ENCODE measurements at places on chromosomes 7 and 10. TPM values are rescaled to one million over a fixed set of nuclear protein-coding genes. Genes with fewer than 3 reads are reported as not detected.

Gene NKX2-3
- 0.15 TPM for total RNA-seq

Gene CTTNBP2
- 1.0 TPM for total RNA-seq

Gene IL6
- not detected for total RNA-seq

DNA sequence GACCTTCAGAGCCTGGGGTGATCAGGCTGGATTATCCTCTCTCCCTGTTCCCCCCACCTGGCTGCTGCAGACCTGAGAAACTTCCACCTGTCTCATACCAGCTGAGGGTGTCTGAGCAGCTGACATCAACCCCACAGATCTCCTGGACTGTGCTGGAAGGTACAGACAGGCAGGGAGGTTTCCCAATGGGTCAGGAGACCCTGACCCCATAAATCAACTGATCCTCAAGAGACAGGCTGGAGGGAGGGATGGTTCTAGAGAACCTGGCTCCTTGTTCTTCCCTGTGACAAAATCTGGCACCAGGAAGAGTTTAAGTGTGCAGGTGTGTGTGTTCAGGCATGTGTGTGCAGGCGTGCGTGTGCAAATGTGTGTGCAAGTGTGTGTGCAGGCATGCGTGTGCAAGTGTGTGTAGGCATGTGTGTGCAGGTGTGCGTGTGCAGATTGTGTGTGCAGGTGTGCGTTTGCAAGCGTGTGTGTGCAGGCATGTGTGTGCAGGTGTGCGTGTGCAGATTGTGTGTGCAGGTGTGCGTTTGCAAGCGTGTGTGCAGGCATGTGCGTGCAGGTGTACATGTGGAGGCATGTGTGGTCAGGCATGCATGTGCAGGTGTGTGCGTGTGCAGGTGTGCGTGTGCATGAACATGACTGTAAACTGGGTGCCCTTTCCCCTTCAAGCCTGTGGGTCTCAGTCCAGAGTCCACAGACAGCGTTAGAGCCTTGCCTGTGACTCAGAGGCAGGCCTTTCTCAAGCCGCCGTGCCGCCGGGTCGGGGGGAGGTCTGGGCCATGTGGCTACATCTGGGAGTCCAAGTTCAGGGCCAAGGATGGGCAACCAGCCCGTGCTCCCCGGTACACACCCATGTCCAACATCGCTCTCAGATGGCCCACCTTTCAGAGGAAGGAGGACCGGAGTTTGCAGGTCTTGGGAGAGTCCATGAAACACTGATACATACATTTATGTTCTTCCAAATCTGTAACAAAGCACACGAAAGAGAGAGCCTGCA is 50.1 kb upstream of the ELN start:
- DNase-seq, result no peak
- peaks cover 8% of the 10 kb centered on the region for H3K4me1 ChIP-seq
- no peak overlapping the region for H3K27ac ChIP-seq
- no peaks in the 10 kb centered on the region for H3K27me3 ChIP-seq

- no peak for DNase-seq
- peak overlapping the region; percentile 37 for H3K27ac ChIP-seq
- peaks cover 8% of the 10 kb centered on the region for H3K36me3 ChIP-seq
- H3K4me3 ChIP-seq, result no peak overlapping the region
- peaks cover 48% of the 10 kb centered on the region for H3K4me1 ChIP-seq
Measured at GRCh38 chr10:102650655-102651454, 6.6 kb downstream of the TRIM8 start.

- H3K27me3 ChIP-seq, result peaks cover 7% of the 10 kb centered on the region
- H3K4me3 ChIP-seq, result no peak within 1 kb of the TSS
- no peak within 1 kb of the TSS for H3K27ac ChIP-seq
- H3K36me3 ChIP-seq, result no peaks in the 10 kb centered on the region
- no peak for DNase-seq
- no peaks in the 10 kb centered on the region for H3K4me1 ChIP-seq
Measured at GRCh38 chr10:79610601-79611191, at the start of gene SFTPA1. SFTPA1 (plus strand) TSS chr10:79610939; CDS start chr10:79611826, 887 bp downstream.

DNA sequence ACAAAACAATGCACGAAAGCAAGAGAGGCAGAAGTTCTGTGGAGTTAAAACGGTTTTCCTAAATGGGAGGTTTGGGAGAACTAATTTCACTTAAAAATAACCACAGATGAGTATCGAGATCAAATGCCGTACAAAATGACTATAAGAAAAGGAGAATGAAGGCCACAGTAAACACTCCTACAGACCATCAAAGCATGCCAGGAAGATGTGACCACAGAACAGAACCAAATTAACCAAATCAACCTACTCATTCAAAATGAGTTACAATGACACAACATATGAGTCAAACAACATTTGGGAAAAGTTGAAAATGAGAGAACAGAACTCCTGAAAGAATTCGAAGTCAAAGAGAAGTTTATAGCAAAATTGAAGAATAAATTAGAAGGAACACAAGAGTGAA is 24.3 kb upstream of the DOCK1 start:
- peaks cover 13% of the 10 kb centered on the region for H3K27me3 ChIP-seq
- DNase-seq, result no peak
- H3K36me3 ChIP-seq, result no peaks in the 10 kb centered on the region
- no peaks in the 10 kb centered on the region for H3K4me1 ChIP-seq

GRCh38 chr7:22013711-22014110 is 68.0 kb upstream of the CDCA7L start:
- H3K27me3 ChIP-seq, result peaks cover 4% of the 10 kb centered on the region
- no peak overlapping the region for H3K27ac ChIP-seq
- H3K4me3 ChIP-seq, result no peak overlapping the region
- no peaks in the 10 kb centered on the region for H3K36me3 ChIP-seq
- H3K4me1 ChIP-seq, result no peaks in the 10 kb centered on the region

DNA sequence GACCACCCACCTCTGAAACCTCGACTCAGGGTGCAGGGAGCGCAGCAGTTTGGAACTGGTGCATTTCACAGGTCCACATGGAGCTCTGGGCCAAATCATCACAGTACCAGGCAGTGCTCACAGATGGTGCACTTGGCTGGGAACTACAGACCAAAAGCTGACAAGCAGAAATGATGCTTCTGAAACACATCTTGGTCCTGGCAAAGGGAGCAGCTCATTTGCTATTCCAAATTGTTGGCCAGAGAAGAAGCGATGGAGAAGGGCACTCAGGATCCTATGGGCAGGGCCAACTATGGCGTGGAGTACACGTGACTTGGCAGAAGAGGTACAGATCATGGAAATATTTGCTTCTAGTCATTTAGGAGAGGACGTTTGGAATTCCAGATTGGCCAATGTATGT is 383.9 kb downstream of the CALN1 start:
- H3K4me1 ChIP-seq, result no peaks in the 10 kb centered on the region
- no peak for DNase-seq
- H3K36me3 ChIP-seq, result no peaks in the 10 kb centered on the region
- no peak overlapping the region for H3K4me3 ChIP-seq
- no peak overlapping the region for H3K27ac ChIP-seq

DNA sequence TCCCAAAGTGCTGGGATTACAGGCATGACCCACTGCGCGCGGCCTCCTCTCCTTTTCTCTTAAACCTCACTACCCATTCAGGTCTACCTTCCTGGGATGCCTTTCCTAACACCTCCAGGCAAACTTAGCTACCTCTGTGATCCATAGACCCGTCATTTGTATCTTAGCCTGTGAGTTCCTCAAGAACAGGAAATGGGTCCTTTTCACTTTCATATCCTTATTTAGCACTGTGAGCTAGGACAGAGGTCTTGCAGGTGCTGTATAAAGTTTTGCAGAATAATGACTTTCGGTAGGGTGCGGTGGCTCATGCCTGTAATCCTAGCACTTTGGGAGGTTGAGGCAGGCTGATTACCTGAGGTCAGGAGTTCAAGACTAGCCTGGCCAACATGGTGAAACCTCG is 215.7 kb downstream of the RELN start:
- DNase-seq, result no peak
- no peaks in the 10 kb centered on the region for H3K36me3 ChIP-seq
- no peak overlapping the region for H3K27ac ChIP-seq
- H3K4me3 ChIP-seq, result no peak overlapping the region
- no peaks in the 10 kb centered on the region for H3K27me3 ChIP-seq

GRCh38 chr7:37920305-37920848 is at the start of gene EPDR1:
EPDR1 (plus strand) TSS chr7:37920640; CDS start chr7:37920940, 300 bp downstream.
- no peak for DNase-seq
- H3K27ac ChIP-seq, result peak within 1 kb of the TSS; percentile 84
- H3K36me3 ChIP-seq, result no peaks in the 10 kb centered on the region
- peaks cover 2% of the 10 kb centered on the region for H3K27me3 ChIP-seq
- peak within 1 kb of the TSS; percentile 54 for H3K4me3 ChIP-seq
- H3K4me1 ChIP-seq, result peaks cover 26% of the 10 kb centered on the region

DNA sequence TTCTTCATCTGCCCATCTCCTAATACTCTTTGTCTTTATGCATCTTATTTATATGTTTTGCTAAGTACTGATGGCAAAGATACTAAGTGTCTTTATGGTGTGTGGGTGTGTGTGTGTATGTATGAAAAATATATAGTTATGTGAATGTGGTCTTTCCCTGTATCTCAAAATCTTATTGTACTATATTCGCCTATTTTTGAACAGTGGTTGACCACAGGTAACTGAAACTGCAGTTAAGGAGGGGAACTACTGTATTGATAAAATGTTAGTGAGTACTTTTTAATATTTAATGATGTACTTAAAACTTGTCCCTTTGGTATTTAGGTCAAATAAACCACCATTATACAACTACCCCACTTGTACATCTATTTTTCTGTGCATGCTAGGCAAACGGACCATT is 85.9 kb downstream of the ADD3 start:
- no peak for DNase-seq
- no peak overlapping the region for H3K27ac ChIP-seq
- no peaks in the 10 kb centered on the region for H3K36me3 ChIP-seq
- no peaks in the 10 kb centered on the region for H3K4me1 ChIP-seq
- no peak overlapping the region for H3K4me3 ChIP-seq
- no peaks in the 10 kb centered on the region for H3K27me3 ChIP-seq

Gene FOXI2
- not detected for total RNA-seq

Gene SEMA3D
- 11.5 TPM for total RNA-seq

DNA sequence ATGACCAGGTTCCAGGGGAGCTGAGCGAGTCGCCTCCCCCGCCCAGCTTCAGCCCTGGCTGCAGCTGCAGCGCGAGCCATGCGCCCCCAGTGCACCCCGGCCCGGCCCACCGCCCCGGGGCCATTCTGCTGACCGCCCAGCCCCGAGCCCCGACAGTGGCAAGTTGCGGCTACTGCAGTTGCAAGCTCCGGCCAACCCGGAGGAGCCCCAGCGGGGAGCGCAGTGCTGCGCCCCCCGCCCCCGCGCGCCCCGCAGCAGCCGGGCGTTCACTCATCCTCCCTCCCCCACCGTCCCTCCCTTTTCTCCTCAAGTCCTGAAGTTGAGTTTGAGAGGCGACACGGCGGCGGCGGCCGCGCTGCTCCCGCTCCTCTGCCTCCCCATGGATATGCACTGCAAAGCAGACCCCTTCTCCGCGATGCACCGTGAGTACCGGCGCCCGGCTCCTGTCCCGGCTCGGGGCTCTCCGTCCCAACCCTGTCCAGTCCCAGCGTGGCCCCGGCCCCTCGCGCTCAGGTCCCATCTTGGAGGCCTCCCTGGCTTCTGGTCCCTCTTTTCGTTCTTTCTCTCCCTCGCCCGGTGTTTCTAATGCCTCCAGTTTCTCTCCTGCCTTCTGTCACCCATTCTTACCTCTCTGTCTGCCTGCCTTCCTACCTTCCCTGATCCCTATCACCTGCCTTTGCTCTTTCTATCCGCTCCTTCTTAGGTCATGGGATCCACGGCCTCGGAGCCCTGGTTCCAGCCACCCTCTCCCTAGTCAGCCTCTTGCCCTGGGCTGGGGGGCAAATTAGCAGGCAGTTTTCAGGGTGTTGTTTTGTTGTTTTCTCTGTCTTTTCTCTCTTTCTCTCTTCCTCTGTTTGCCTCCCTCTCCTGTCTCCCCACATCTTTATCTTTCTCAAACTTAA is 751 bp downstream of the PAX2 start:
- H3K36me3 ChIP-seq, result no peaks in the 10 kb centered on the region

Gene NEUROG3
- not detected for total RNA-seq

Gene AKR1C4
- not detected for total RNA-seq
